PC-3 (cell line): ENCODE measurements at places on chromosomes 3 and 15. TPM values are rescaled to one million over a fixed set of nuclear protein-coding genes. Genes with fewer than 3 reads are reported as not detected.

DNA sequence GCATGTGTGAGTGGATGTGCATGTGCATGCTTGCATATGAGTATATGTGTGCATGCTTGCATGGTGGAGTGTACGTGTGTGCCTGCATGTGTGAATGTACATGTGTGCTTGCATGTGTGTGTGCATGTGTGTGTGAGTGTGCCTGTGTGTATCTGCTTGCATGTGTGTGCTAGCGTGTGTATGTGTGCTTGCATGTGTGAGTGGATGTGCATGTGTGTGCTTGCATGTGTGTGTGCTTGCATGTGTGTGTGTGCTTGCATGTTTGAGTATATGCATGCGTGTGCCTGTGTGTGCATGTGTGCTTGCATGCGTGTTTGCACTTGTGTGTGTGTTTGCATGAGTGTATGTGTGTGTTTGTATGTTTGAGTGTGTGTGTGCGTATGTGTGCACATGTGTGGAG, 4.6 kb upstream of the PLXNA1 start:
- DNase-seq: no peak

DNA sequence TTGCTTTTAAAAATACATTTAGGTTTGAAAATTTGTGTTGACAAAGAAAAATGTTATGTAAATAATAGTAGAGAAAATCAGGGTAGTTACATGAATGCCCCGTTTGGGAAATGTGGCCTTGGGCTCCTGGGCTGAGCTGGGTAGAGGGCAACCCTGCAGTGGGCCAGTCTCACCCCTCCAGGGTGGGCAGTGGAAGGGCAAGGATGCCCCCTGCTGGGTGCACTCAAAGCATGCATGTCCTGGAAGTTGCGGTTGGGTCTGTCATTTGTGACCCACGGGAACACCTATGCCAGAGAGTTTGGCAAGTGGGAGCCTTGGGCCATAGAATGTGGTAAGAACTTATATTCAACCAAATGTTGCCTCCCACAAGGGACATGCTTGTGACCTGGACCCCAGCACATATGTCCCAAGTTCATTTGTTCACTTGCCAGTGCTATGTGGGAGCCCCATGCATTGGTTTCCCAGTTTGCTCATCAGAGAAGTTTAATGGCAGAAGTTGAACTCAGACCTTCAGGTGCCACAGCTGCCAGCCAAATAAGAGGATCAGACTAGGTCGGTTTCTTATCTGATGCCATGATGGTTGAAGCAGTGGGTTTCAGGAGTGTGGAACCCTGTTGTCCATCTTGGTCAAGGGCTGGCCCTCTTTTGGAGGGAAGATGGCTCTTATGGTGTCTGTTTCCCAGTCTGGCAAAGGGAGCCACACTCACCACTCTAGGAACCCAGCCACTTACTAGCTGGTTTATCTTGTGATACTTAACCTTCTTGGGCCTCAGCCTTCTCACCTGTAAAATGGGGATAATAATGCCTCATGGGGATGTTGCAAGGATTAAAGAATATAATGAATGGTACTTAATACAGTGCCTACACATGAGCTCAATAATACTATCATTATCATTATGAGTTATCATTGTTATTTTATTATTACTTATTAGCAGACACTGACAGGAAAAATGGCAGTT, 2.5 kb upstream of the PLCB2 start:
- DNase-seq: peak; percentile 68

DNA sequence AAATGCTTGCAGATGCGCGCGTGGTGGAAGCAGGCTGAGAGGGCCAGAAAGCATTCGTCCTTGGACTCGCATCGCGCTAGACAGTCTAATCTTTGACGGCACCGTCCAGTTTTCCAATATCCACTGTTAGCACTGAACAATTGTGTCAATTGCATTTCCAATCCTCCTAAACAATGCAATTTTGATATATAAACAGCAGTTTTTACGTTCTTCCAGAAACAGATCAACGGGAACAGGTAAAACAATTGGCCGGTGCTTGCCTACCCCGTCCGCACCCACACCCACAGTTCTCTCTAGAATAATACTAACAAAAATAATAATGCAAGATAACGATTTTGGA, 17.2 kb downstream of the CPN2 start:
- no peak for DNase-seq

DNA sequence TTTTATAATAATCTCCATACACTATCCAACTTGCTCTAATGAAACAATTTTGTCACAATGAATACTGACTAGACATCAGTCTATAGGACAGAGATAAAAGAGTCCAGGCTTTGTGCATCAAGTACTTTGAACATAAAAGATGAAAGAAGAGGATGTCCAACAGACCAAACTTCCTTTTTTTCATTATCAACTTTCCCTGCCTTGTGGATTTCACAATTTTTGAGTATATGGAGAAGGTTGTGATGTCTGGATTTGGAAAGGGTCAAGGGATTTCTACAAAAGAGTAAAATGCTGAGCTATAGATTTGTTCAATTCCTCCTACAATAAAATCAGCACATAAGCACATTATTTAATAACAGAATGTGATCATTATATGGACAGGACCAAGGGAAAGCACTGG, 25.7 kb downstream of the CD47 start:
- DNase-seq: no peak

DNA sequence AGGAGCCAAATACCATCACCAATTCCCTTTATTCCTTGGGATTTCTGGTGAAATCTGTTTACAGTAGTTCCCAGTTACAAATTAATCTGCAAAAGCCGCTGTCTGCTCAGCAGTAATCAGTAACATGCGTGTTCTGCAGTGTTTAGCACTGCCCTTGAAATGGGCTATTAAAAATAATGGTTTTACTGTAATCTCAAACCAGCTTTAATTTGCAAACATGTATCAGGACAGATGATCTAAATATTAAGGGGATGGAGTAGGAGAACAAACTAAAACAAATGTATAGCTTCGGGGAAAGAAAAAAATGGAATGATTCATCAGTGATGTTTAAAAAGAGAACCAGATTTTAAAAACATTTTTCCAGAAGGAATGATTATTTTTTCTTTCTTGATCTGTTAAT, 513.2 kb downstream of the MECOM start:
- no peak for DNase-seq

DNA sequence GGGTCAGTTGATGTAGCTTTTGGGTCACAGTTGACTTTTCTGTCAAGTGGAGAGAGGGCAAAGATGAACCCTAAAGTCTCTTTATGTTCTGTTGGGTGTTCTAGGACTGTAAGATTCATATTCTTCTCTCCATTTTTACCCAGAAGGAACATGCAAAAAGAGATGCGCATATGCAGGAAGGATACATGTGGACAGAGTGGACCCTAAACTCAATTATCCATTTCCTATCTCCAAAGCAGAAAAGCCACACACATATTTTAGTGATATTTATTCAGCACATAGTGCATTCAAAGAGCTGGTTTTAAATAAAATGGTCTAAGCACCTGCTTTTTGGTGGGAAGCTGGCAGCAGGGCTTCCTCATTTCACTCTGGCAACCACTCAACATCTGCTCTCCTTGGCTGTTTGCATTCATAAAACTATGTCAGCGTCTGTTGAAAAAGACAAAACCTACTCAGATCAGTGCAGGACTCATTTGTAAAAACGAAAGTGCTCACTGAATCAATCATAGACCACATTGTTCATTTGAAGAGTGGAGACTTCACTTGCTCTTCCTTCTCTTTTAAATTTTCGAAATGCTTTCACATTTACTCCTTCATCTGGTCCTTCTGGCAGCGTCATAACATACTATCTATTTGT, 96.6 kb downstream of the SEMA6D start:
- no peak for DNase-seq

- DNase-seq: no peak
These were observed 44.9 kb upstream of the RAB6B start for GRCh38 chr3:133940536-133940935.

DNA sequence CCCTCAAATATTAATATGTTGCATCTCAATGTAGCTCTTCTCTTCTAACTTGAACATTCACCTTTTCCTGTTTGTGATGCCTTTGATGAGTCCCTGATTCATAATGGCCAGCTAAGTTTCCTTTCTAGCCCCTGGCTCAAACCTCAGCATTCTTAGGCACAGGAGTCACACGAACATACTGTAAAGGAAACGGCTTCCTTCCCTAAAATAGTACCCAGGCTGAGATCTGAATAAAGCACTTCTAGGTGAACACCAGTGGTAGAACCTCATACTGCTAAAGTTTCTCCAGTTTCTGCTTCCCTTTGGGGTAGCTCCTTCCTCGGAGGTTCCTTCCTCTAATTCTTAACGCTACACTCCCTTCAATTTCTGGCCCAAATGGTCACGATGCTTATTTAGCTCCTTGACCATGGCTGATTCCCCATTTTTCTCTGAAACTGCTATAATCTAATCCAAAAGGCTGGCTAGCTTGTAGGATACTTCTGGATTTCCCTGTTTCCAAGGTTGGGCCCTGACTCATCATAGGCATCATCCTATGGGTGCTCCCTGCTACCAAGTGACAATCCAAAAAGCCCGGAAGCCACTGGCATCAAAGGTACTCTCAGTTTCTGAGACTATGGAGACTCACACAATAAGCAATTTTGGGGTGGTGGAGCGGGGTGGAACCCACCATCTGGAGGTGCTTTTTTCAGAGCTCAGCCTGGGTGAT, 2.4 kb downstream of the ANAPC13 start:
- peak; percentile 65 for DNase-seq

DNA sequence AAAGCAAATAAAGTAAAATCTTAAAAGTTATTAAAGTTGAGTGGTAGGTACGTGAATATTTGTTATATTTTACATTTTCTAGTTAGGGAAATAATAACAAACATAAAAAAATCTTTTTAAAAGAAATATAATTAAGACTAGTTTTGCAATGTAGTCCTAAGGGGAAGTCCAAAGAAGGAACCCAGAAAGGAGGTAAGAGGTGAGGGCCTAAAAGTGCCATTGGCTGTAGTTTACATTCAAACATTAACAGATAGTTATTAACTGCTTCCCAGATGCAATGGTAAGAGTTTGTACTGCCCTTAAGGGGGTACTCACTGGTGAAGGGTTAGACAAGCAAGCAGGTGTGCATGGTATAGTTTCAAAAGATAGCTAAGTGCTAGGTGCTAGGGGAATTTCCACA, 79.2 kb downstream of the B3GALNT1 start:
- DNase-seq: no peak

- no peak for DNase-seq
These were observed 1255.7 kb downstream of the ZPLD1 start for GRCh38 chr3:103690536-103690935.

DNA sequence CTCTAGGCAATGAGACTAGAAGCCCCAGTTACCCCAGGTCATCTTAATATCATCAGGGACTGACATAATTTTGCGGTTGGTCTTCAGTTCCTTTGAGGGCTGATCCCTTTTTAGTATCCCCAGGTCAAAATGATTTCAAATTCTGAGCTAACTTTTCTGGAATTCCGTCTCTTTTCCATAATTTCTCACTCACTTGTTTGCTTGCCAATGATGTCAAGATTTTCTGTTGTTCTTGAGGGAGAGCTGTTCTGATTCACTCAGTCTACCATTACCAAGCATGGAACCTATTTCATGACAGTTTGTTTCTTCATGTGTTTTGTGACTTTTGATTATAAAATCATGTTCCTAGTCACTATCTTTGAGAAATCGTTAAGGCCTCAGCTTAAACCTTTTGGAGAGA, 190.5 kb upstream of the LYSMD4 start:
- no peak for DNase-seq

GRCh38 chr15:41958002-41958420, 14.3 kb downstream of the EHD4 start:
- DNase-seq: no peak

DNA sequence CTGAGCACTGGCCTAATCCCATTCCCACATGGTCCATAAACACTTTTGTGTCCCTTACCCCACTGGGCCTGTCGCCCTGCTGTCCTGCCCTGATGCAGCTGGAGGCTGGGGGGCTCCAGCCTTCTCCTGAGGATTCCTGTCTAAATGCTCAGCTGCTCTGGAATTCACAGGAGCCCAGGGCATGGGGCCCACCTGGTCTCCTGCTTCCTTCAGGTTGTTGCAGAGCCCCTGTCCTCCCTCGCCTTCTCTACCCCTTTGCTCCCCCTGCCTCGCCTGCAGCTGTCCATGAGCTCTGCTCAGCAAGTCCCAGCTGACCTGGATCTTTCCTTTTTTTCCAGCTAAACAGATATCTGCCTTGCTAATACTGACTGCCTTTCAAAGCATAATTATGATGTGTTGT, 286.9 kb downstream of the XXYLT1 start:
- no peak for DNase-seq

- peak; percentile 10 for DNase-seq
These were observed 844.7 kb downstream of the DIPK2A start for GRCh38 chr3:144816323-144816722.

- no peak for DNase-seq
These were observed 9.9 kb downstream of the CAPN7 start for GRCh38 chr3:15215996-15216395.

GRCh38 chr3:124609402-124609801, 120.8 kb upstream of the UMPS start:
- DNase-seq: no peak

GRCh38 chr3:181610973-181611265, 100.8 kb upstream of the SOX2 start:
- no peak for DNase-seq

DNA sequence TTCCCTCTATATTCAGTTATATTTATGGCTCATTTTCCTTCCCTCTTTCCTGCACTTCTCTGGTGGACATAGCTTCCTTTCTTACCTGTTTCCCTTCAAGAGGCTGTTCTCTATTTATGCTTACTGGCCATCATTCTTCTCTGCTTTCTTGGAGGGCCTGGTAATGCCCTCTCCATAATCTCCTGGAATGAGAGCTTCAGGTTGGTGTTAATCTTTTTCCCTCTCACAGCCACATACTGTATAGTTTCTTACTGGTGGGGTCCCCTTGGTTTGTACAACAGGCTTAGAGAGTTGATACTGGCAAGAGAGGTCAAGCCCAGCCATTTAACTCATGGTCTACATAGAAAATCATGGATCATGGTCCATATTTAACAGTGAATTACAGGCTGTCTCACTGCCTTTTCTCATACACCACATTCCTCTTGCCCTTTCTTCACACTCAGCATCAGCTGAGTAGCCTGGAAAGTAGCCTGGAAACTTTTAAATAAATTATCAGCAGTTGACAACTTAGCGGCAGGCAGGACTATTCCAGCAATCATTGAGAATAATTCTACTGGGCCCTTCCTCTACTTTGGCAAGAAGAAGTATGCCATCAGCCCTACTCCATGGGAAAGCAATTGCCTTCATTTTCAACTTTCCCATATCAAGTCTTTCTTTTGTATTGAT, 38.0 kb upstream of the DPH6 start:
- no peak for DNase-seq

- peak; percentile 11 for DNase-seq
These were observed 32.9 kb downstream of the IGDCC3 start for GRCh38 chr15:65344914-65345275.

GRCh38 chr3:105594219-105594618, 227.5 kb downstream of the ALCAM start:
- DNase-seq: peak; percentile 64

TMEM212 gene
- total RNA-seq: not detected in 2 replicates

TGM5 gene
- total RNA-seq: not detected in 2 replicates

DUOXA2 gene
- not detected in 2 replicates for total RNA-seq

REC114 gene
- total RNA-seq: not detected in 2 replicates

MUC20 gene
- 0.69 and 2.2 TPM in 2 replicates for total RNA-seq

RTP2 gene
- not detected in 2 replicates for total RNA-seq

SEMA5B gene
- total RNA-seq: 0.04 TPM in 1 of 2 replicates, not detected in the other
